Suppressor macrophage treated with lipopolysaccharide for 1 hour (primary cell): ENCODE measurements at places on chromosomes 7 and 10.

DNA sequence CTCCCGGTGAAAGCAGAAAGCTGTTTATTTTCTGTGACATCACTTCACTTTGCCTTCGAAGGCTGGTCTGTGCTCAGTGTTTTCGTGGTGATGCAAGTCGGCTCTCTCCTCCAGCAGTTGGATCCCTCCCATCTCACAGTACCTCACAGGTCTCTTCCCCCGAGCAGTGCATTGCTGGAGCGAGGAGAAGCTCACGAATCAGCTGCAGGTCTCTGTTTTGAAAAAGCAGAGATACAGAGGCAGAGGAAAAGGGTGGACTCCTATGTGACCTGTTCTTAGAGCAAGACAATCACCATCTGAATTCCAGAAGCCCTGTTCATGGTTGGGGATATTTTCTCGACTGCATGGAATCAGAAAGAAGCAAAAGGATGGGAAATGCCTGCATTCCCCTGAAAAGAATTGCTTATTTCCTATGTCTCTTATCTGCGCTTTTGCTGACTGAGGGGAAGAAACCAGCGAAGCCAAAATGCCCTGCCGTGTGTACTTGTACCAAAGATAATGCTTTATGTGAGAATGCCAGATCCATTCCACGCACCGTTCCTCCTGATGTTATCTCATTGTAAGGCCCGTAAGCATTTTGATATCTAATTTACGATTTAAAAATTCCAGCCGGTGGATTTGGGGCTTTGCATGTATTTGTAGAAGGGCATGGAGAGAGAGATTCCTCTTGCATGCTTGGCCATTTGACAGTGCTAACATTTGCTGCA lies at the start of gene LGI1:
Gene LGI1 (plus strand): TSS at position 136 of the 707 bp plus-strand sequence. CDS start 209 bp downstream, at position 345.
- no peak for DNase-seq

- no peak for DNase-seq
Observed at GRCh38 chr10:108608860-108609259, 1314.5 kb downstream of the XPNPEP1 start.

DNA sequence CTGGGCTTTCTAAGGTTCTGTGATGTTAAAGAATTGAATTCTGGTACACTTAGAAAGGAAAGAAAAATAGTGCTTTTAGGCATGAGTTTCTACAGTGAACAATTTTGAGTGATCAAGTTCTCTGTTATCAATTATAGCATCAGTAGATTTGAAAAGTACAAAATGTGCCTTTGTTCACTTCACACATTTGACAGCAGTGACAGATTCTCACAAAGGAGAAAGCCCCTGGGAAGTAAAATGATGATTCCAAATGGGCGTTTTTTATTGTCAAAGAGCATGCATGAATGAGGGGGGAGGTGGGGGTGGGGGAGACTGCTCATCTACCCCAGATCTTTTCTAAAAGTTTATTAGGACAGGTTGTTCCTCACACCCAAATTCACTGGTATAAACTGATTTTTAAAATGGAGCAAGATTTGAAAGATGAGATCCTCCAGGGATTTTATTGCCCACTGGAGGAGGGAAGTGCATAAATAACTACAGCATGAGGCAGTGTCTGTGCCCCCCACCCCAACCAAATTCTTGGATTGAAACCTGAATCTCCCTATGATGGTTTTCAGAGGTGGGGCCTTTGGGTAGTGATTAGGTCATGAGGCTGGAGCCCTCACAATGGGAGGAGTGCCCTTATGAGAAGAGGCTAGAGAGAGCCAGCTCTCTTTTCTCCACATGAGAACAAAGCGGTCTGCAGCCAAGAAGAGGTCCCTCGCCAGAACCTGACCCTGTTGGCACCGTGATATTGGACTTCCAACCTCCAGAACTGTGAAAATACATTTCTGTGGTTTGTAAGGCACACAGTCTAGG lies 79.5 kb downstream of the AOAH start:
- DNase-seq: no peak

GRCh38 chr10:78283069-78283682 lies 249.5 kb downstream of the RPS24 start:
- no peak for DNase-seq

DNA sequence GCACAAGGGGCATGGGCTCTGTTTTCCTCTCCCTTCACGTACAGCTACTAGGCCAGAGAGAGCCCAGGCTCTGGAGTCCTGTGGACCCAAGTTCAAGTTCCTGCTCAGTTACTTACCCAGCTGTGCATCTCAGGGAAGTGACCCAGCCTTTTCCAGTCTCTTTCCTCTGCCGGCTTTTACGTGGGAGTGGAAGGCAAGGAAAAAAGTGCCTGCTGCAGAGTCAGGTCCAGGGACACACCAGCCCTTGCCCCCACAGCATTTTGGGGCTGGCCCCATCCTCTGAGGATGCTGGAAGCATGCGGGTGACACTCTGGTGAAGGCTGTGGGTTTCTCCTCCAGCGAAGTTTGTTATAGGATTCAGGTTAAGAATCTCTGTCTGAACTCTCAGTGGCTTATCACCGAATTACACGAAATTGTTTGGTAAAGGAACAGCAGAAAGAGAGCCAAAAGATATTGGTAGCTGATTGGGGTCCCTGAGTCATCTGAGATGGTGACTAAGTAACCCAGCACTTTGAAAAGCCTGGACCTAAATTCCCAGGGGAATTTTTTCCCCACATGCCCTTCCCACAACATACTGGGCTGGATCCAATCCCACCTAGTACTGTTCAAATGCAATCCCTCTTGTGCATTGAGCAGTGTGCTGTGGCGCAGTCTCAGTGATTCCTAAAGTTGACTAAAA lies 424.3 kb downstream of the RPS24 start:
- DNase-seq: no peak

- no peak for DNase-seq
Observed at GRCh38 chr10:133349160-133349568, 2.0 kb downstream of the PRAP1 start.

DNA sequence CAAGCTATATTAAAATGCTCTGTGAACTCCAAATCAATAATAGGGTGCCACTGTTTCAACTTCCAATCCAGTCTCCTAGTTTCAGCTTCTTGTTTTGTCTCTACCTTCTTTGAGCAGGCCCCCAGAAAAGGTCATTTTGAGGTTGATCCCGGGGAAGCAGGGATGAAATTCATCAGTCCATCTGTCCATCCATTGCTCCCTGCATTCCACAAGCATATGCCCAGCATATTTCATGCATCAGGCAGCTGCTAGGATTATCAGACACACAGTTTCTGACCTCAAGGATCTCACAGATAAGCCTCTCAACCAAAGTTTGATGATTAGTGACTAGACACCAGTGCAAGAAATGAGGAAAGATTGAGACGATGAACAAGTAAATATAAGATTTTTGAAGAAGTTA lies 186.6 kb upstream of the PDE1C start:
- no peak for DNase-seq

DNA sequence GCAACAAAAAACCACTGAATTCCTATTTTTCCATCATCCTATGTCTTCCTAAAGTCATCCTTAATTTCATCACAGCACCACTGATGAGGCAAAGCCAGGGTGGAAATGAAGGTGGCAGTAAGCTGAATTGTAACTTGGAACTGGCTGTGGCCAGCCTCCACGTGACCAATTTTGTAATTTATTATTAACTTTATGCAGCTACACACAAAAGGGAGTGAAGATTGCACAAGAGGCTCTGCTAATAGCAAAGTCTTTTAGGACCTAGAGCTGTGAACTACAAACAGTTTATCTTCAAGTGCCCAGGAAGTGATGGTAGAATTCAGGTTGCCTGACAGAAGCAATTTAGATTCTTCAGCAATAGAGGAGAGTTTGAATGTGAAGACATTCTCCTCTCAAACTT lies 176.4 kb downstream of the CCDC71L start:
- no peak for DNase-seq

DNA sequence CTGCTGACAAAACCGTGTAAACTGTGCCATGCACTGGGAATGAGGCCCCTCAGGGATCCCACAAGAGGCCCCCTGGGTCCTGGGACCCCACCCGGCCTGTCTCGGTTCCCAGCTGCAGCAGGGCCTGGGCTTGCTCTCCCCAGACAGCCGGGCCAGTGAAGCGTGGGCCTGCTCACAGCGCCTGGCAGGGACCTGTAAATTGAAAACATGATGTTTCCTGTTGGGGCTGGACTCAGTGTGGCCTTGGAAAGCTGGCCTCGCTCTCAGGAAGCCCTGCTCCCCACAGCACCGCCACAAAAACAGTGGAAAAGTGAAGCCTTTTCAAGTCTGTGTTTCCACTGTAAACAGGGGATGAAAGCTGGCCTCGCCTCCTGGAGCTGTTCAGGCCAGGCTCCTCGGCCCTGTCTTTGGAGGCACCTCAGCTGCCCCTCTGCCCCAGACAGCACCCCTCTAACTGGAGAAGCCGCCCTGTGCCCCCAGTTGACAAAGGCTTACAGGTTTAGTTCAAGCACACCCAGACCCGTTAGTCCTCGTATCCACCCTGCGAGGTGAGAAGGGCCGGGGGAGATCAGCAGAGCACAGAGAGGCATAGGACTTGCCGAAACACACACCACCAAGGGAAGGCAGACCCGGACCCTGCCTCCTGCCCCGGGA lies 108.3 kb downstream of the ZMIZ1 start:
- DNase-seq: no peak
